ENCODE measurements at places on chromosomes 2 and 18.
A peak's percentile ranks its signal among the peaks of the same experiment; 100 is the strongest.

GRCh38 chr2:201597397-201597796 lies 45.9 kb downstream of the TMEM237 start:
- H3K27ac ChIP-seq, result no peak overlapping the region
- DNase-seq, result no peak

GRCh38 chr2:208939852-208940251 lies 484.0 kb upstream of the MAP2 start:
- no peaks in the 10 kb centered on the region for H3K36me3 ChIP-seq
- DNase-seq, result no peak
- H3K27me3 ChIP-seq, result no peaks in the 10 kb centered on the region
- no peaks in the 10 kb centered on the region for H3K4me1 ChIP-seq
- no peak overlapping the region for H3K27ac ChIP-seq

GRCh38 chr2:62398356-62398755 lies 107.6 kb downstream of the TMEM17 start:
- H3K4me1 ChIP-seq, result no peaks in the 10 kb centered on the region
- H3K4me3 ChIP-seq, result no peak overlapping the region
- peaks cover 23% of the 10 kb centered on the region for H3K27me3 ChIP-seq

DNA sequence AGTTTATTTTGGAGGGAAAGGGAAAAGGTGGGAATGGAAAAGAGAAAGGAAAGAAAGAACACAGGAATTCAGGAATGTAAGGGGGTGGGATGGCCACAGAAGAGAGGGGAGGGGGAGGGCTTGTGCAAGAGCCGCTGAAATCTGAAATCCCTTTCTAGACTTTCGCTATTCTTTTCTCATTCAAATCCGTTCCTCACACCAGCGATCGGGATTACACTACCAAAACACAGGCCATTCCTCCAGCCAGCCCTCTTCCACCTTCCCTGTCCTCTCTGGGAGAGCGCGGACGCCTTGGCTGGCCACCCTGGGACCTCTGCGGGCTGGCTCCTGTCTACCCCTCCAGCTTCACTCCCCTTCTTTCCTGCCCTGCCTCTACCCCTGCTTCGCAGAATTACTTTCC lies 102.3 kb downstream of the CDCA7 start:
- H3K4me3 ChIP-seq, result no peak overlapping the region
- H3K4me1 ChIP-seq, result peaks cover 2% of the 10 kb centered on the region
- no peak for DNase-seq
- H3K27ac ChIP-seq, result no peak overlapping the region
- peaks cover 6% of the 10 kb centered on the region for H3K36me3 ChIP-seq

DNA sequence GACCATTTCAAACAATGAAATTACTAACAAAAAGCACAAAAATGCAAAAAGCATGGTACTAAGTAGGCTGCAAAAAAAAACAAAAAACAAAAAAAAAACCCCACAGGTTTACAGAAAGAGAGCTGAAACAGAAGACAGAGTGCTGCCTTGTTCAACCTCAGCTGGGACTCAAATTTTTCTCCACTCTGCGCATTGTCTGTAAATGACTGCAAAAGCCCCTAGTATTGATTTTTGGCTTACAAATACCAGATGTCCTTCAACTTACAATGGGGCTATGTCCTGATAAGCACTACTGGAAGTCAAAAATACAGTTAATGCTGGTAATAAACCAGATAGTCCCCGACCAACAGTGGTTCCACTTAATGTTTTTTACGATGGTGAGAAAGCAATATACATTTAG lies 42.2 kb downstream of the UBE2E3 start:
- no peaks in the 10 kb centered on the region for H3K36me3 ChIP-seq
- H3K27ac ChIP-seq, result no peak overlapping the region
- peaks cover 10% of the 10 kb centered on the region for H3K4me1 ChIP-seq
- no peak for DNase-seq

- peaks cover 12% of the 10 kb centered on the region for H3K27me3 ChIP-seq
- H3K36me3 ChIP-seq, result no peaks in the 10 kb centered on the region
- H3K4me3 ChIP-seq, result no peak overlapping the region
- H3K4me1 ChIP-seq, result peaks cover 2% of the 10 kb centered on the region
- no peak for DNase-seq
These were observed 469.4 kb upstream of the SMIM21 start for GRCh38 chr18:75896865-75897264.

GRCh38 chr2:30266051-30266621 lies 34.8 kb downstream of the LBH start:
- peak overlapping the region; percentile 97 for H3K27ac ChIP-seq
- peak; percentile 45 for DNase-seq
- peaks cover 27% of the 10 kb centered on the region for H3K4me1 ChIP-seq
- H3K27me3 ChIP-seq, result no peaks in the 10 kb centered on the region
- H3K4me3 ChIP-seq, result peak overlapping the region; percentile 93

DNA sequence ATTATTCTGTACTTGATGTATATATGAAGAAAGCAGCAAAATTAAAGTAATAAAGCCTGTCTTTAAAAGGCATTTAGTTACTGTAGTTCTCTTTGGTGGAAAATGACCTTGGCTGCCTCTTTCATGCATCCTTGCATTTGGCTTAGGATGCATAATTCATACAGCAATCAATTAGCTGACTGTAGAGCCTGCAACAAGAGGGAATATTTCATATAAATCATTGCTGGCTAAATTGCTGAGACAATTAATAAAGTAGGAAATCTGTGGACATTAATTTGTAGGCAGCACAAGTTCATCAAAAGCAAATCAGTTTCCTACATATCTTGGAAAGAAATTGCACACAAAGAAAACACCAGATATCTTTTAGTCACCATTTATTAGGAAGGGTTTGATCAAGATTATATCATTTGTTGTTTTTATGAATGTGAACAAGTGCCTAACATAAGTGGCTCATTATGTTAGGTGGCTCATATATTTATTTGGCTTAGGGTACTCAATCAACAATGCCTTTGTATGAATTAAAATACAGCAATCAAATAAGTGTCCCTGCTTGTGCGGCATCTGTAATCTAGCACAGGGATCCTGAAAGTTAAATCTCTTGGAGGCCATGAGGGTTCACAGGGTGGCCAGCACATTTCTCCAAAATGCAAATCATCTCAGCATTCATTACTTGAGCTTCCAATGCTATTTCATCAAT lies 220.4 kb upstream of the SPOPL start:
- H3K4me1 ChIP-seq, result no peaks in the 10 kb centered on the region
- DNase-seq, result no peak
- no peak overlapping the region for H3K4me3 ChIP-seq

GRCh38 chr2:159591221-159591620 lies 25.1 kb downstream of the BAZ2B start:
- H3K4me1 ChIP-seq, result no peaks in the 10 kb centered on the region
- no peaks in the 10 kb centered on the region for H3K27me3 ChIP-seq
- peaks cover 2% of the 10 kb centered on the region for H3K36me3 ChIP-seq
- DNase-seq, result no peak
- no peak overlapping the region for H3K4me3 ChIP-seq
- H3K27ac ChIP-seq, result no peak overlapping the region

- H3K27ac ChIP-seq, result no peak overlapping the region
- H3K4me1 ChIP-seq, result peaks cover 11% of the 10 kb centered on the region
- H3K27me3 ChIP-seq, result no peaks in the 10 kb centered on the region
- no peak for DNase-seq
- no peak overlapping the region for H3K4me3 ChIP-seq
- peaks cover 4% of the 10 kb centered on the region for H3K36me3 ChIP-seq
These were observed 14.0 kb downstream of the YIPF4 start for GRCh38 chr2:32291746-32292145.

GRCh38 chr18:21722687-21723086 lies 17.9 kb upstream of the MIB1 start:
- no peaks in the 10 kb centered on the region for H3K36me3 ChIP-seq
- no peak overlapping the region for H3K27ac ChIP-seq
- no peaks in the 10 kb centered on the region for H3K27me3 ChIP-seq

GRCh38 chr18:50170004-50170403 lies 24.9 kb downstream of the MYO5B start:
- no peak overlapping the region for H3K4me3 ChIP-seq
- H3K27ac ChIP-seq, result no peak overlapping the region
- H3K4me1 ChIP-seq, result peaks cover under 1% of the 10 kb centered on the region
- H3K27me3 ChIP-seq, result peaks cover 45% of the 10 kb centered on the region
- no peaks in the 10 kb centered on the region for H3K36me3 ChIP-seq

GRCh38 chr18:596288-596881 lies 403 bp upstream of the CLUL1 start:
- no peak overlapping the region for H3K4me3 ChIP-seq
- H3K27me3 ChIP-seq, result peaks cover 19% of the 10 kb centered on the region
- peaks cover 4% of the 10 kb centered on the region for H3K4me1 ChIP-seq
- H3K27ac ChIP-seq, result peak overlapping the region; percentile 10

DNA sequence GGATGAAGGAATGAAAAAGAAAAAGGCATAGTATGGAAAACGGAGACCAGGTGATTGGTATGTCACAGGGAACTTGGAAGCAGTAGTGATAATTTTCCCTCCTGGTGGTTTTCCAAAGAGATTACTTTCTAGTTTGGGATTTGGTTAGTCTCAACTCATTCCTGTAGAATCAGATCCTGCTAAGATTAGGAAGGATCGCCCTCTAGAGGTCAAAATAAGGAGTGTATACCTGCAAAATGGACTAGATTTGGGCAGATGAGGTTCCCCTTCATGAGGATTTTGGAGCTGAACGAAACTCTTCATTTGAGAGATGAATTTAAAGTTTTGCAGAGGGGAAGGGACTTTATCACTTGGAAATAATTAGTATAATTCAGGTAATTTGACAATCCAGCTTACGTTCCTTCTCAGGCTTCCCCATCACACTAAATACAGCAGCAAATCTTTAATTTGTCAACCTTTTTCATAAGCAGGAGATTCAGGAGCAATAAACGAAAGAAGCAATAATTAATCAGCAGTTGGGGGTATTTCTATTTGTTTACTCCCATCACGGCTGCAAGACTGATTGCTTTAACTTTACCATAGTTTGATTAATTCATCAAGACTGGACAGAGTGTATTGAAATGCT lies 65.2 kb downstream of the CCDC195 start:
- no peaks in the 10 kb centered on the region for H3K36me3 ChIP-seq
- no peak overlapping the region for H3K4me3 ChIP-seq
- peaks cover 10% of the 10 kb centered on the region for H3K27me3 ChIP-seq

DNA sequence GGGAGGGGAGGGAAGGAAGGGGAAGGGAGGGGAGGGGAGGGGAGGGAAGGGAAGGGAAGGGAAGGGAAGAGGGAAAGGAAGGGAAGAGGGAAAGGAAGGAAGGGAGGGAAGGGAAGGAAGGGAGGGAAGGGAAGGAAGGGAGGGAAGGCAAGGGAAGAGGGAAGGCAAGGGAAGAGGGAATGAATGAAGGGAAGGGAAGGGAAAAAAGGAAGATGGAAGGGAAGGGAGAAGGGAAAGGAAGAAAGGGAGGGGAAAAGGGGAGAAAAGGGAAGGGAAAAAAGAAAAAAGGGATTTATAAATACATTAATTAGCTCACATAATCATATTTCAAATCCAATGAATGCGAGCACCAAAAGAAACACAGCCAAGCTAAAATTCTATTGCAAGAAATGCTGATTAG lies 202.9 kb upstream of the LRRTM4 start:
- no peaks in the 10 kb centered on the region for H3K36me3 ChIP-seq
- H3K4me1 ChIP-seq, result no peaks in the 10 kb centered on the region
- no peaks in the 10 kb centered on the region for H3K27me3 ChIP-seq
- no peak overlapping the region for H3K4me3 ChIP-seq
- no peak for DNase-seq
- H3K27ac ChIP-seq, result no peak overlapping the region

DNA sequence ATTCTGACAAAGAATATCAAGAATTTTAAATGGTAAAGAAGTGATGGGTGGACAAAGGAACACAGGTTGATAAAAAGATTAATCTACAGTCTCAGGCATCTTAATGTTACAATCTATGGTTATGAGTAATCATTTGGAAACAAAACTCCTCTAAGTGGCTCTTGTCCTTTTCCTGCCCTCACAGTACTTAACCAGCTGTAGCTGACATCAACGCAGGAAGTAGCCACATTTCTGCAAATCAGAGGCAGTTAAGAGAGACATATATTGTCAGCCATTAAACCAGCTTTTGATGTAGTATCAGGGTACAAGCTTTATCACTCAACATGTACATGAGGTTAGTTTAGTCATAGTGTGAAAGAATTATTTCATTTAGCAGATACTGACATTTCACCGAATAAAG lies 244.6 kb downstream of the NR4A2 start:
- no peak for DNase-seq
- no peak overlapping the region for H3K27ac ChIP-seq
- H3K36me3 ChIP-seq, result no peaks in the 10 kb centered on the region
- no peaks in the 10 kb centered on the region for H3K4me1 ChIP-seq

GRCh38 chr2:10534514-10535250 lies 86.6 kb upstream of the ODC1 start:
- peaks cover 2% of the 10 kb centered on the region for H3K36me3 ChIP-seq
- DNase-seq, result no peak
- H3K4me3 ChIP-seq, result no peak overlapping the region
- peaks cover 19% of the 10 kb centered on the region for H3K27me3 ChIP-seq
- H3K4me1 ChIP-seq, result peaks cover 5% of the 10 kb centered on the region
- no peak overlapping the region for H3K27ac ChIP-seq
